Activated naive CD4-positive, alpha-beta T cell treated with Interleukin-2 at 50 U/mL for 16 hours (primary cell): ENCODE measurements at places on chromosomes 16 and 17.

DNA sequence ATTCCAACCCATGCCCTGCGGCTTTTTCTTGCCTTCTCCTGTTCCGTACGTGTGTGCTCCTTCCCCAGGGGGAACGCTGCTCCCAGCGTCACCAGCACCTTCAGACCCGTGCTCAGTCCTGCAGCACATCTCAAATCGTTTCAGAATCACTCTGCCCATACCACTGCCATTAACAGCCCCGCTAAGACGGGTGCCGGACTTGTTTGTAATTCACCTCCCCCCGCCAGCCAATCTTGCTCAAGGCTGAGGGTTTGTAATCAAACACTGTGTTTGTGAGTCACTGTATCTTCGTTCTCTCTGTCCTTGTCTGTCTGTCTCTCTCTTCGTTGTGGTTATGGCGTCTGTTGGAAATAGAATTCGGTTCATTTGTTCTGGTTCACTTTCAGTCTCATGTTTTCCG is 17.3 kb downstream of the CARD14 start:
- DNase-seq = no peak

DNA sequence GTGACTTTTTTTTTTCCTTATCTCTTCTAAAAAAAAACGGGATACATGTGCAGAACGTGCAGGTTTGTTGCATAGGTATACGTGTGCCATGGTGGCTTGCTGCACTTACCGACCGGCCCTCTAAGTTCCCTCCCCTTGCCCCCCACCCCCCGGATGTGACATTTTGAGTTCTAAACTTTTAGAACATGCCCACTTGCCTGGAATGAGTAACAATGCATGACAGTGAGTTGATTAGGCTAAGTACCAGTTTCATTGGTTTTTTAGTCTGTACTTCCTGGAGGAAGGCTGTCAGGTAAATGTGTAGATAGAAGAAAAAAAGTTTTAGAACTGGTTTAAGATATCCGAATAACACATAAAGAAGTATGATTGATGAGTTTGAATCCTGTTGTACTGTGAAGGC is 4.0 kb downstream of the BPTF start:
- peak; percentile 50 for DNase-seq

DNA sequence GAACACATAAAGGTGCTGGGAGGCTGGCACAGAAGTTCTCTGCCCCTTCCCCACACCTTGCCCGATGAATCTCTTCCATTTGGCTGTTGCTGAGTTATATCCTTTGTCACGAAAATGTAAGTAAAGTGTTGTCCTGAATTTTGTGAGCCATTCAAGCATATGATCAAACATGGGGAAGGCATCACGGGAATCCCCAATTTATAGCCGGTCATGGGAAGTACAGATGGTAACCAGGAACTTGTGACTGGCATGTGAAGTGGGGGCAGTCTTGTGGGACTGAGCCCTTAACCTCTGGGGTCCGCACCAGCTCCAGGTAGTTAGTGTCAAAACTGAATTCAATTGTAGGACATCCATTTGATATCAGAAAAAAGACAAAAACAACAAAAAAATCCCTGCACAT is 13.2 kb downstream of the TOM1L2 start:
- no peak for DNase-seq

- no peak for DNase-seq
These were observed 8.0 kb downstream of the PHAF1 start for GRCh38 chr16:67117716-67118115.

GRCh38 chr17:3813171-3813570 is 12.2 kb upstream of the ITGAE start:
- DNase-seq = no peak

- no peak for DNase-seq
These were observed 33.3 kb downstream of the PKD1L3 start for GRCh38 chr16:71966932-71967331.

GRCh38 chr16:75385507-75386152 is 47.7 kb downstream of the CFDP1 start:
- DNase-seq = no peak

DNA sequence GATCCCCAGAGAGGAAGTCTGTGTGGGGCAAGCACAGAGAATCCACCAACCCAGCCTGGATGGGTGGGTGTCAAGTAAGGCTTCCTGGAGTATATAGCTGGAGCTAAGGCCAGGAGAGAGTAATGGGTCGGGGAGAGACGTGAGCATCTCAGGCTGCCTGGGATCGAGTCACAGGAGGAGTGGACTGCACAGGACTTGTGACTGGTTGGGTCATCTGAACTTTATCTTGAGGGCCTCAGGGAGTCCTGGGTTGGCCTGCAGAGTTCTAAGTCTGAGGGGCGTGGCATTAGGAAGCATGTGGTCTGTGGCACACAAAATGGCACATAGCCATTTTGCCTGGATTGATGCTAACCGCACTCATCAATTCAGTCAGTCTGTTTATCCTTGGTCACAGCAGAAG is 1.5 kb downstream of the PLA2G15 start:
- no peak for DNase-seq

- DNase-seq = no peak
These were observed 23.0 kb downstream of the NPTX1 start for GRCh38 chr17:80453126-80453997.

DNA sequence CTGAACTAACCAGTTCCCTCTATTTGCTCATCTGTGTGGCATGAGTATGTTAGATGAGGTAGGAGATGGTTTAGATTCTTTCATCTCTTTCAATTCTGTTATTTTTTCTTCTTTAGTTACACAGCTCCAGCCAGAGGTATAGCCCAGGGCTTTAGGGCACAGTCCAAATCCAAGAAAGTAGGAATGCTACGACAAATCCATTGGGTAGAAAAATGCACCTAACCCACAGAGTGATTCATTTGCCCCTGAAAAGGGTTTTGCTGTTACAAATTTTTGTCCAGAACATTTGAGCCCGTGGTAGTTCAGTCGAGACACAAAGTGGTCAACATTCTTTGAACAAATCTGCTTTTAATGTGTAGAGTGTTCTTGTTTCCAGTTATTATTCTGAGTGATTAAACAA is 250.7 kb downstream of the HS3ST3A1 start:
- DNase-seq = no peak

GRCh38 chr16:56273615-56274014 is 82.3 kb downstream of the GNAO1 start:
- DNase-seq = no peak

DNA sequence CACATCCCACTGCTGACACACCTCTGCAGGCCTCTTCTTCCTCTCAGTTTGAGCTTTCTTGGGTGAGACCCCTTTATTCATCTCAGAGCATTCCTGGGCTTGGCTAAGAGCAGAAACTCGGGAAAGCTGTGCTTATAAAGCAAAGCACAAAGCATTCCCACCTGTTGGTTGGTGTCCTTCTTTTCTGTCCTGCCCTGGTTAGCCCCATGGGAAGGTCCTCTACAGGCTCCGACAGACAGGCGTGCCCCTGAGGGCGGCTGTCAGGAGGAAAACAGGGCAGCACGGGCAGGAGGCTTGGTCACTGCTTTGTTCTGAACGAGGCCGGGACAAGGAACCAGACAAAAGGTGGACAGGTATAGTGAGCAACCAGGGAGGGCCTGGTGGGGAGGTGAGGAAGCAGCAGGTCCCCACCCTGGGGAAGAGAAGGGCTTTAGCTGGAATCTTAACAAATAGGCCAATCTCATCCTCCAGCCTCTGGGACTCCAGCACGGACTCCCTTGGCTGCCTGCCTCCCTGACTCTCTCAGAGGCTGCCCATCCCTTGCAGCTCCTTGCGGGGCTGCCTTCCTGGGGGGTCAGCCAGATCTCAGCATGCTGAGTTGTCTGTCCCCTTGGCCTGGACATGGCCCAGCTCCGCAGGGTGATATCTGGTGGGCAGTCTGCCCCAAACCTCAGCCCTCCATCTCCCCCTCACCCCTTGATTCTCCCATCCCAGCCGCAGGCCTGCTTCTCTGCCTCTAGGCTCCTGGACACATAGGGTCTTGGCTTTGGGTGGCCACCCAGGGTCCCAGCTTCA is 1.7 kb downstream of the MEOX1 start:
- DNase-seq = no peak

GRCh38 chr16:22123759-22124490 is 31.6 kb downstream of the VWA3A start:
- DNase-seq = no peak

GRCh38 chr16:88370365-88370764 is 12.4 kb upstream of the ZNF469 start:
- DNase-seq = no peak
